NCI-H1694 treated with DMSO at 0.1 percent for 48 hours (cell line): ENCODE measurements at places on chromosomes 5 and 9.

GRCh38 chr9:91418215-91418610 lies 5.4 kb downstream of the NFIL3 start:
- DNase-seq, result no peak

GRCh38 chr5:77066823-77067442 lies 20.2 kb downstream of the ZBED3 start:
- no peak for DNase-seq

- no peak for DNase-seq
These were observed 285.8 kb upstream of the PCSK5 start for GRCh38 chr9:75604661-75605060.

DNA sequence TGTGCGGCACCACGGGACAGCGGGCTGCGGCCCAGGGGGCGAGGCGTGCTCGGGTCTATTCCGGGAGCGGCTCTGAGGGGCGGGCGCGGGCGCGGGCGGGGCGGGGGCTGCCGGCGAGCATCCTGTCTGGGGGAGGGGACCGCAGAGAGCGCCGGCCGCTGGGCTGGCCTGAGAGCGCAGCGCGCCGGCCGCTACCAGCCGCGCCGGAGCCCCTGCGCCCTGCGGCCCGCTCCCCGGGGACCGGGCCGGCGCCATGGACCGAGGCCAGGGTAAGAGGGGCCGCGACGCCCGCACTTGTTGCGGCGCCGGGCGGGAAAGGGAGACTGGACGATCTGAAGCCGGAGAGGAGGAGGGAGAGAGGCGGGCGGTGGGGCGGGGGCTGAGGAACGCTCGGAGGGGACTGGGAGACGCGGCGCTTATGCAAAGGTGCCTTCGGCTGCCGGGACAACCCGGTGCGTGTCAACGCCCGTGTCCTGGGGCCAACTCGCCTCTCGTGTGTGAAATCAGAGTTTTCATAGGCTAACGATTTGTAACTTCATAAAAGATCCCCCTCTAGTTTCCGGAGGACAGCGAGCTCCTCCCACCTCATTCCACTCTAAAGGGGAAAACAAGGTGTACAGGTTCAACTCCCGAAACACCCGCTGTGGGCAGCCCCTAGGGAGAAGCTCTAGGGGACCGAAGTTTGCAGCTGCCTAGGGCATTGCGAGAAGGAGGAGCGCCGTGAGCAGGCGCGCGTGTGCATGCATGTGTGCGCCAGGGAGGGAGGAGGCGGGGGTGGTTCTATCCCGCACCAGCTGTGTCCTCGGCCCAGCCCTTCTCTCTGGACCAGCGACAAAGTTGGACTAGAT lies at the start of gene AFAP1L1:
AFAP1L1 (plus strand) TSS at position 144 of the 848 bp plus-strand sequence; CDS start at position 254, 110 bp downstream.
- DNase-seq, result peak; percentile 8

GRCh38 chr9:127916720-127917581 lies at the start of gene ST6GALNAC4:
Gene ST6GALNAC4 (minus strand): TSS chr9:127917041. CDS start chr9:127916419, 622 bp downstream.
- DNase-seq, result peak; percentile 50

GRCh38 chr5:122078116-122079110 lies at the start of gene LOX:
Gene LOX (minus strand): TSS chr5:122078259. CDS start chr5:122077985, 274 bp downstream.
- no peak for DNase-seq

- DNase-seq, result no peak
These were observed 187.1 kb upstream of the SPEF2 start for GRCh38 chr5:35430381-35431162.

- no peak for DNase-seq
These were observed 5.1 kb upstream of the RPS14 start for GRCh38 chr5:150454492-150455229.

DNA sequence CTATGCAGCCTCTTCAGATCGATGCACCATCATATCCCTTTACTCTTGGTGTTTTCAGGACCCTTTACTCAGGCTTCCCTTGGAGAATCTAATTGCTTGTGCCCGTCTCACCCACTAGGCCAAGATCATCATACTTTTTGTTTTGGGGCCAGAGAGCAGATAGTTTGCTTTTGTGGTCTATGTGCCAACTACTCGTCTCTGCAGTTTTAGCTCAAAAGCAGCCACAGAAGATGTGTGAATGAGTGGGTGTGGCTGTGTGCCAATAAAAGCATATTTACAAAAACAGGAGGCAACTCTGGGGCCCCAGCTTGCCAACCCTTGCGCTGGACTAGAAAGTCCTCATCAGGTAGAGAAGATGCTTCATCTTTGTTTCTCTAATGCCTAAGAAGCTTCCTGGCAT lies 216.8 kb downstream of the SEMA5A start:
- no peak for DNase-seq

DNA sequence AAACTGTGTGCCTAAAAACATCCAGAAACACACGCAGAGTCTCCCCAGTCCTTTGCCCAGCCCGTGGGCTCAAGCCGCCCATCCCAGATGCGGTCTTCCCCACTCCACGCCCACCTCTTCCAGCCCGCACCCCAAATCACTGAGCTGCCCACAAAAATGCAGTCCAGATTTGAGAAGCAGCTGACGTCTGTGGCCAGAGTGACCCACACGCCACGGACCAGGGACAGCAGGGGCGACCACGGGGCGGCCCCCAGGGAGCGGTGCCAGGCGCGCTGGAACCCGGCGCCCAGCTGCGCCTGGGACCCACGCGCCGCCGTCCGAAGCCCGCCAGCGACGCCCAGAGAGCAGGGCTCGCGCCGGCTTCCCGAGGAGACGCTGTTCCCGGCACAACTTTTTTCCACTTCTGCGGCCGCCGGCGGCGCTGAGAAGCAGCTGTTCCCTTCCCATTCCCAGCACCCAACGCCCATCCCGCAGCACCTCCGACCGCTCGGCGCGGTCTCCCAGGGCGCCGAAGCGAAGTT lies 674 bp downstream of the LHFPL2 start:
- DNase-seq, result peak; percentile 31

DNA sequence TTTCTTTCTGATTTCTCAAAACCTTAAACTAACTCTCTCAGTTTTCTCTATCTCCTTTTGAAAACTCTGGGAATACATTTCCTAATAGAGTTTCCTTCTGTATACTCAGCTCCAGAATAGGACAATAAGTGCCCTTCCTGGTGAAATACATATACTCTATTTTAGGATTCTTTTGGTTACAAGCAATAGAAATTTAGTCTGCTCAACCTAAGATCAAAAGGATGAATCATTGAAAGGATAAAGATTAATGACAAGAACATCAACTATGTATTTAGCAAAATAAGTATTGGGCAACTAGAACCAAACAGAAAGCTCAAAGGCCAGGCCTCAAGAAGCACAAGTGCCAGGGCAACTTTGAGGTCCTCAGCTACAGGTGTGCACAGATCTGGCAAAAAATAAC lies 127.1 kb downstream of the ADAMTSL1 start:
- DNase-seq, result no peak
